ENCODE measurements at places on chromosomes 3 and 15.

GRCh38 chr3:187943677-187944389 lies 198.6 kb upstream of the BCL6 start:
- no peak for DNase-seq

DNA sequence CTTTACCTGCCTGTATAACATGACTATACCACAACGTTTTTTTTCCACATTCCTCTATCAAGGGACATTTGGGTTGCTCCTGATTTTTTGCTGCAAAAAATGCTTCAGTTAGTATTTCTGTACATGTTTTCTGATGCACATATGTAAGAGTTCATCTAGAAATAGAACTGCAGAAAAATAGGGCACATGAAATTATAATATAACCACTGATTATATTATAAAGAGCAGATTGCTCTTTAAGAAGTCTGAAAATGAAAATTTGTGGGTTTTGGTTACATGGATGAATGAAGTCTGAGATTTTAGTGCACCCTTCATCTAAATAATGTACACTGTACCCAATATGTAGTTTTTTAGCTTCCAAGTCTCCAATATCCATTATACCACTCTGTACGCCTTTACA lies 130.1 kb upstream of the PTX3 start:
- no peak for DNase-seq

DNA sequence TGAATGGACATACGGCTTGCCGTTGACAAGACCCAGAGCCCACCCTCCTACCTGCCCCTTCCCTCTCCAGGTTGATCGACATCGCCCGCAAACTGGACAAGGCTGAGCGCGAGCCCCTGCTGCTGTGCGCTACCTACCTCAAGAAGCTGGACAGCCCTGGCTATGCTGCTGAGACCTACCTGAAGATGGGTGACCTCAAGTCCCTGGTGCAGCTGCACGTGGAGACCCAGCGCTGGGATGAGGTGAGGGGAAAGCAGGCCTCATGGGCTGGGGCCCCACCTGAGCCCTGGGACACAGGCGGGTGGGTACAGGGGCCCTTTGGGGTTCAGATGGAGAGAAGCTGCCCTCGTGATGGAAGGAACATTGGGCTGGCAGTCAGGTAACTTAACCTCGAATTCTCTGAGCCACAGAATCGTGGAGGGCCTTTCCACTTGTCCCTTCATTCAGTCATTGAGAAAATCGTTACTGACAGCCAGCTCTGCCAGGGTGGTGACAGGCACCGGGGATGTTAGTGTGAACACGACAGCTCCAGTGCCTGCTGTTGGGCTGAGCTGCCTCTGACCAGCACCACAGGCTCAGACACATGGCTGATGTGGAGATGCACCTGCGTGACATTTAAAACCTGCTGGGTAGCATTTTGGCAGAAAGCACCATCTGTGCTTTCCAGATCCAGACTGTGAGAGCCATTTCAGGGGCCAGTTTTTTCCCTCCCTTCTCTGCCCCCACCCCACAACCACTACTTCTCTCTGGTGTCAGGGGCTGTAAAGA lies 25.6 kb upstream of the RHO start:
- no peak for DNase-seq

DNA sequence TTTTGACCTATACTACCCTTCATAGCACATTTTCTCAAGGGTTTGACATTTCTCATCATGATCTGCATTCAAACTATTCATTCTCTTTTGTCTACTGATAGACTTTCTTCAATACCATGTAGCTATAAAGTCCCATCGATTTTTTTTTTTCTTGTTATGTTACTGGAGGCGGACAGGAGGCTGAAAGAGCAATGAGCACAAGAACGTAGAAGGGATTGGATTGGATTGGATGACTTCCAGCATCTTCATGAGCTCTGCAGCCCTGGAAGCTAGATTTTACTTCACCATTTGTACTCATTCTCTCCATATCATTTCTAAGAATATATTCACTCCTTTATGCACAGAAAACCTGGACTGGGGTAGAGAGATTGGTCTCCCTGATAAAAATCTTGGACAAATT lies 43.2 kb downstream of the DUT start:
- no peak for DNase-seq

DNA sequence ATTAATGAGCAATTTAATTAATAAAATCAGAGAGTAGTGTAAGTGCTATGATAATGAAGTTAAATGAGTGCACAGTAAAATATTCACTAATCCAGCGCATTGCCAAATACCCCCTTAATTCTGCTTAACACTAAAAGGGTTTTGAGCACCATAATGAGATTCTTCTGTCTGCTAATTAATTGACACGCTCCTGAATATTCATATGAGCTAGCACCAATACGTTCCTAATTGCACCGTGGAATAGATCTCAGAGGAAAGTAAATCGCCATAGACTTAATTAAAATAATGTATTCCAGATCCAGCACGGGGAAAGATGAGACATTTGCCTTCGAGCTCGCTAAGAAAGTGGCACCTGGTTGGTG lies 9.6 kb upstream of the FOXB1 start:
- no peak for DNase-seq

DNA sequence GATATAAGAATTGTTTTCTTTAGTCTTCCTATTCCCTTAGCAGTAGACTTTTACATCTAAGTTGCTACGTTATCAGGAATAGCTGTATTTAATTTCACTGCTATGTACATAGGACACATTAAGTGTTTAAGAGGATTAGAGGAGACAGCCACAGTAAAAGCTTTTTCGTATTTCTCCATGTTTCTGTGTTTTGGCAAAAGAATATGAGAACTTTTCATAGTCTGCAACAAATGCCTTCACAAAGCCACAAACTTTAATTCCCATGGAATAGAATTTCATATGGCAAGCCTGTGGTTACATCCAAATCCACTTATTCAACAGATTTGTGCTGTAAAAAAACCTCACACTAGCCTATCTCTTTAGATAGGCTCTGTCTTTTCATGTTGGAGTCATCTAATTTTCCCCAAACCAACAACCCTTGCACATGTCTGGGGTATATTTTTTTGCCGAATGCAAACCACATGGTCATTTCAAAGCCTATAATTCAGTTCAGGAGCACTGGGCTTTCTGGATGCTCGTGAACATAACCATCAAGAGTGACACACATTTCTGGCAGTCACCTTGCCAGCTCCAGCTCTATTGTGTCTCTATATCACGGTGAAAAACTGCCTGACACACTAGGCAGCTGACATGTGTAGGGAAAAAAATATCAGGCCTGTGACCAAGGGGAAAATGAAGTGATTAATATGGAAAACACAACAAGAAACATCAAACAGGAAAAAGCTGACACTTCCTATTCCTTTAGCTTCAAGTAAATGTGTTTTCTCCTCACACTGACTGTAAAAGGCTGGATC lies 19.2 kb downstream of the PLD1 start:
- DNase-seq: no peak
